ENCODE measurements at places on chromosomes 4 and X.

DNA sequence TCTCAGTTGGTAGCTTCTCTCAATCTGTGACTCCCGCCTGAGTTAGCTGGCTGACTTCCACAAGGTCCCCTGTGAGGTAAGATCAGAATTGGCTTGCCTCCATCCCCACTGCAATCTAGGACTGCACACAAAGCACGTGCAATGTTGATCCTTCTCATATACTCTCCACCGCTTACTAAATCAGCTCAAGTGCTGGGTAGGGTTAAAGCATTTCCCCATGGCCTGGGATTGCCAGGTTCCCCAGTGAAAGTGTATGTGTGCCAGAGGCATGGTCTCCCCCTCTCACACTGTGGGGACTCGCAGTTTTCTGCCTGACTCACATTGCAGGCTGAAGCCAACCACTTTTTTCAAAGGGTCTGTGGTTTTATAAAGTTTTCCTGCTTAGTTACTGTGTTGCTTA lies 886.9 kb downstream of the FAM133A start:
- DNase-seq: no peak

GRCh38 chr4:74054483-74055047 lies 16.1 kb upstream of the CXCL3 start:
- no peak for DNase-seq

DNA sequence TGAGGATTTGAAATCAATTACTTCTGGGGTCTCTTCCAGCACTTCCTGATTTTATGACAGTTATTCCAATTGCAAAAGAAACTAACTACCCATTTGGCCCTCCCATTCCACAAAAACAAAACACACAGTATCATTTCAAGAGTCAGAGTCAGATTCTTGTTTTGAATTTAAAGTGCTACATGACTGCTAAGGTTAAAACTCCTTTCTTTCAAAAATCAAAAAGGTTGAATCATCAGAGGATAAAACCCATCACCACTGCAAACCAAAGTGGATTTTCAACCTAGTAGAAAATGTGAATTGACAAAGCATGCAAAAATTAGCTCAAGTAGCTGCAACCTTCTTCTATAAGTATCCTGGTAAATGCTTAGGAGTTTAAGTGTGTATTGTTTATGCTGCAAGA lies 67.4 kb downstream of the DHX15 start:
- DNase-seq: no peak

DNA sequence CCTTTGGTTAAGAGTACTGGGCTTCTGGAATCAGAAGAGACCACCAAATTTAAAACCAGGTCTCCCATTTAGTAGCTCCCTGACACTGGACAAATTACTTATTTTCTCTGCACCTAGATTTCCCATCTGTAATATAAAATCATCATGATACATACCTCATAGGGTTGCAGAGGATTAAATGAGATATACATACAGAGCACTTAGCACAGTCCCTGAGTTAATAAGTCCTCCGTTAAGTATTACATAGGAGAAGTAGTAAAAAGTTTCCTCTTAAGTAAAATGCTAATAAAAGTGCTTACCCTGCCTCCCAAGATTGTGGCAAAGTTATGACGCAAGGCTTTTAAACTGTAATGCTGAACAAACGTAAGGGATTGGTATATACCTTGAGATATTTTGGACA lies 539 bp upstream of the CHIC1 start:
- no peak for DNase-seq

DNA sequence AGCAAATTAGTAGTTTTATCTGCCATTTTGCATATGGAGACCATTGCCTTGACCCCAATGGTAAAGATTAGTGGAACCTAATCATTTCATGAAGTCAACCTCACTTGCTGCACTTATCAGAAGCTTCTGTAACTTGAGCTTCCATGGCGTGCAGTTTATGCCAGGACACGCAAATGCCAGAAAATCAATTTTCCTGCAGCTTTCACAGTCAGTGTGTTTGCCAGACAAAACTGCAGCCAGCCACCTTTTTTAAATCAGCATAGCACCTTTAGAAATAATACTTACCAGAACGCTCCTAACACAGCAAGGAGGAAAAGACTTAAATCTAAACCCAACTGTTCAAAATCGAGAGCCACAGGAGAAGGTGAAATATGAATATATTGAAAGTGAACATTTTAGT lies 265.3 kb downstream of the GRIA3 start:
- no peak for DNase-seq

DNA sequence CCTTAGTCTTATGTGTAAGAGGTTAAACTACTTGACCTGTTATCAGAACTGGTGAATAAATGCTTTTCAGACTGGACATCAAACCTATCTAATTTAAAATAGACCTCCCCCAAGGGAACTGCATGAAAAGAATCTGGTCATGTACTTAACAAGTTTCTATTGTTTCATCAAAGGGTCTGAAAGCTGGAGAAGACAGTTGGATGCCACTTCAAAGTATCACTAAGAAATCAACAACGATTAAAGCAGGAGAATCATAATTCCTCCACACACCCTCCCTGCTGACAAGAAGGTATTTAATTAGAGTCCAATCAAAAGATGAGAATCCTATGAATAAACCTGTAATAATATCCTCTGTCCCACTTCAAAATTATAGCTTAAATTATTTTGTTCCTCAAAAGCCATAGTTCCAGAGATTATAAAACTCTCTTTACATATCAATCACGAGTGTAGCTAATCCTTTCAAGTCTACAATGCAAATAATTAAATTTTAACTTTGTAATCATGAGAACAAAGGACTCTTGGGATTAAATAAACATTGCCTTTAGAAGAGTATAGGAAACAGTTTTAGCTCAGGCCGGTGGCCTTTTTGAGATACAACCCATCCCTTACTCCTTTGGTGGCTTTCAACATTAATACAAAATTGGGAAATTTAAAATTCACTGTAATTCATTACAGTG lies 35.1 kb downstream of the TSPAN5 start:
- no peak for DNase-seq

DNA sequence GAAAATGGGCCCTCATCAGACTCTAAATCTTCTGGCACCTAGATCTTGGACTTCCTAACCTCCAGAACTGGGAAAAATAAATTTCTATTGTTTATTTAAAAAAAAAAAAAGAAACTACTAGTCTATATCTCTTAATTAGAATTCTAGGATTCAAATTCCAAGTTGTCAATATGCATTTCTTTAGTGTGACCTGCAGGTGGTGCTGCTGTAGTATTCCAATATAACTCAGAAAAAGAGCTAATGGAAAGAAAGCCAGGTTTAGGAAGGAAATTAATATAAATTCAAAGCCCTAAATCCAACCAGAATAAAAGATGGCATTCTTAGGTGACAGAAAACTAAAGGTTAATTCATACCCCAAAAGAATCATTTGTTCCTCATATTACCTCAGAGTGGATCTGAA lies 80.0 kb upstream of the NALF2 start:
- no peak for DNase-seq

DNA sequence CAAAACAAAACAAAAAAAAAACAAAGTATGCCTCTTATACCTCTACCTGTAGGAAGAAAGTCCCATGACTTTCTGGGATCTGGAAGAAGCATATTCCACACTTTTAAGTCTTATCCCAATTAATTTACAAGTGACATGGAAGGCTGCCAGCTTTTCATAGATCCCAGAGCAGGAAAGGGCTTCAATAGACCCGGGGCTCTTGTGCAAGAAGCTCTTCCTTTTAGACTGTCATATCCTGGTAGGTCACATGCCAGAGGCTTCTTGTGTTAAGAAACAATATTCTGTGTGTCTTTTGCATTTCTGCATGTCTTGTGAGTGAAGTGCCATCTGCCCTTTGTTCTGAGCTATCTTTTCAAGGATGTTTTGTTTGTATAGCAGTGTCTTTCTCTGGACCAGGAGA lies 84.4 kb upstream of the PHOX2B start:
- no peak for DNase-seq

DNA sequence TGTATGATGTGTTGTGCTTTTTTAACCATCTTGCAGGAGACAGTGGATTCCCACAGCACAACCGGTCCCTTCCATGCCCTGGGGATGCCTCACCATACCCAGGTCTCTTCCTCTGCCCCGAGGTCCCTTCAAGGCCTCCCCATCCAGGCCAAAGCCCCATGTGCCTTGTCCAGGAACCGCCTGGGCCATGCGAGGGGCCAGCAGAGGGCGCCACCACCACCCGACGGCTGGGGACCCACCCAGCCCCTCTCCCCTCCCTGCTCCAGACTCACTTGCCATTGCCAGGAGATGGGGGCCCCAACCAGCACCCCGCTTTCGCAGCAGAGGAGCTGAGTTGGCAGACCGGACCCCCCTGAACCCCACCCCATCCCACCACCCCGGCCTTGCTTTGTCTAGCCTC lies 485.5 kb downstream of the TRAM1L1 start:
- no peak for DNase-seq

DNA sequence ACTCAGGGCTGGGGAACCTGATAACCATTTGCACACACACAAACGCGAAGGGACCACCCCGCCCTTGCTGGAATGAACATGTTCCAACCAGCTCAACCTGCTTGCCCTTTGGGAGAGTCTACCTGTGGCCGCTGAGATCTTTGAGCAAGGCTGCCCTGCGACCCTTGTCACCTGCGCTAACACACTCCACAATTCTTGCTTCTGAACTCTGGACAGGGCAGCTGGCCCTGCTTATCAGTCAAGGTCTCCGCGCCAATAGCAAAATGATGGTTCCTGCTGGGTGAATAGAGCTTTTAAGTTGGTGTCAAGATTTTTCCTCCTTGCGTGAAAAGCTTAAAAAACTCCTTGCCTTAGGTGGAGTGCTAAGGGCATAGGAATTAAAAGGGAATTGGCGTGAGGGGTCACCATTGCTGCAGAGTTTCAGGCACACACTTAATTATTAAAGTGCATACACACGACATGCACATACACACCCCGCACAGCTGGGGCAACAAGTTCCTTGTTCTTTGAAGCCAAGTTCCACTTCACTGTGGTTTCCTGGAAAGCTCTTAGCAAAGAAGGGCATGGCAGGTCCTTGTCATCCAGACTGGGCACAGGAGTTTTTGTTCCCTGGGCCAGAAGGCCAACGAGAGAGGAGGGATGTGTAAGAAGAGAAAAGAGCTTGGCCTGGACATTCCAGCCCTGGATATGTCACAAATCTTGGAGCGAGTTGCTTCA lies 207.7 kb downstream of the STIM2 start:
- no peak for DNase-seq

DNA sequence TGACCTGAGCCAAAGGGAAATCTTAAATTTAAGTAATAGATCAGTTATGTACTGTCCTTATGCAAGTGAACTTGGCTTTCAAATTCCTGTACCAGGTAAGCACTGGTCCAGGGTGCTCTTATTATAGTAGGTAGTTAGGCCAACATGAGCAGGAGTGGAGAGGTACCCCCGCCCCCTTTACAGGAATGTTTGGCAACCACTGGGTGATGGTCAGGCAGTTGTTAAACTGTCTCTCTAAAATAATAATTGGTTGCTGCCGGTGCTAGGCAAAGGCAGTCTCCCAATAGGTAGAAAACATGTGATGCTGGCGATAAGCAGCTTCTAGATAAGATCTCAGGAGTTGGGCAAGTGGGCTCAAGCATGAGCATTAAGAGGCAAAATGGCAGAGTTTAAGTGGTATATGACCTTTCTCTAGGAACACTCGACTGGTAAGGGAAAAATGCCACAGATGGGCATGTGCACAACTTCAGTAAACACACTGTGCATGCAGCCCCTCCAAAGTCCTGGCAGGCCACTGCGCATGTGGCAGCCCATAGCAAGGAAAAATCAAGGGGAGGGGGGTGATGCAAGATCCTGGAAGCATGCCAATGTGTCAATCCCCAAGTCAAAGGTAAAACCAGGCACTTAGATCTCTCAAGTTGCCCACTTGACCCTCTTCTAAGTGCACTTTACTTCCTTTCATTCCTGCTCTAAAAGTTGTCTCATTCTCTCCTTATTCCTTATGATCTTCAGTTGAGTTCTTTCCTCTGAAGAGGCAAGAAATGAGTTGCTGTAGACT lies 1239.7 kb downstream of the C4orf33 start:
- no peak for DNase-seq

DNA sequence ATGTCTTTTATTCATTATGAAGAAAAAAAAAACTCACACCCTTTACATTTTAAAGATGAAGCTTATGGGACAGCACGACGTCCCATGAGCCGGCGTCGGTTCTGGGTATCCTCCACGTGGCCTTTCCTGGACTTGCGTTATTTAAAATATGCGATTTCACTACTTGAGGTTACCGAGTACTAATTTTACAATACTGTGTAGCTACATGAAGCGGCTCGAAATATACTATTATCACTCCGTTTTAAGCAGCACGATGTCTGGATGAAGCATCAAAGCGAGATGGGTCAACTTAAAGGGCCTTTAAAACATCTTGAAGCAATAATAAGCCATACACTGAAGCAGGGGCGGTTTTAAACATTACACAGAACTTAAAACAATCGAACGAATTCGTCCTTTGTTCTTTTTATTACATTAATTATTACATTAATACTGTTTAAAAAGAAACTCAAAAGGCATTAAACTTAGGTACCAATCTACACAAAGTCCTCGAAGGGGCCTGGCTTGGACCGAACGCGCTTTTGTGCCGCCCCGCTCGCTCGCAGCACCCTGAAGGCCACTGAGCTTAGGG lies 1.4 kb upstream of the KLF3 start:
- DNase-seq: no peak

GRCh38 chrX:147736045-147736444 lies 175.7 kb upstream of the FMR1 start:
- no peak for DNase-seq

All from NCI-H1436 treated with DMSO at 0.1 percent for 48 hours (cell line).